ENCODE measurements at places on chromosomes 12 and 14.

DNA sequence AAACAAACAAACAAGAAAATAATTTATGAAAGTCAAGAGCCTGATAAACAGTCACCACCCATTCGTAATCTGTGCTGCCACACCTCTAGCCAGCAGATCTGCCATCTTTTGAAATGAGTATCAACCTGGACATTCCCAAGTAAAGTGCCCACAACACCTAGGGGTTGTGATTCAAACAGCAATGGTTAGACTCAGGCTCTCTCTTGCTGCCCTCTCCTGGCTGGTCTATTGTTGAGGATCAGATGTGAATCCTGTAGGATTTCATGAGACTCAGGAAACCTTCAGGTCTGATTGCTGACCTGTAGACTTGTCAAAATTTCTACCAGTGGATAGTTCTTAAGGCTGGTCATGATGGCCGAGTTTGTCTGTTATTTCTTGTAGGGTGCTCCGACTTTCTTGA lies 26.8 kb downstream of the DGLUCY start:
- no peak for DNase-seq

DNA sequence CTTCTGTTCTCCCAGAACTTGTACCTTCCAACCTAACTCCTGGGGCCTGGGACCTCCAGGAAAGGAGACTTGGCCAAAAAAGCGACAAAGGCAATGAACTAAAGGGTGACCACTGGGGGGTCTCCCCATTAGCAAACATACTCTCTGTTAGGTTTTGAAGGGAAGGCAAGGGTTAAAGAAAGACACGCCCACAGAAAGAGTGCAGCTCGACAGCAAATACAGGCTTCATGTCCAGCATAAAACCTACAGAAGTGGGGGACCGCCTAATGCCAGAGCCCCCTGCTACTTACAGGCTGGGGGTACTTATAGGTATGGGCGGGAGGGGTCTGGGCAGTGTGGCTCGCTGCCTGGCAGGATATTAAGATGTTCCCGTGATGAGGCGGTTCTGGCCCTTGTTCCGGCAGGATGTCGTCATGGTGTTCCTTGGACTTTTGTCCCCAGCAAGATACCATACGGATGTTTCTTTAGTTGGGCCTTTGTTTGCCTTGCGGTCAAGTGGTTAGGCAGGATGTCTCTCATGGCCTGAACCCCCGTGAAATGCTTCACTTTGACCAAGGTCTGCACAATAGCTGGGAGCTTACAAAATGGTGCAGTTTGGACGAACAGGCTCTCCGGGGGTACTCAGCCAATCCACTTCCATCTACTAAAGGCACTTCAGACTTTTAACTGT lies 53.4 kb downstream of the PRMT8 start:
- DNase-seq, result no peak

DNA sequence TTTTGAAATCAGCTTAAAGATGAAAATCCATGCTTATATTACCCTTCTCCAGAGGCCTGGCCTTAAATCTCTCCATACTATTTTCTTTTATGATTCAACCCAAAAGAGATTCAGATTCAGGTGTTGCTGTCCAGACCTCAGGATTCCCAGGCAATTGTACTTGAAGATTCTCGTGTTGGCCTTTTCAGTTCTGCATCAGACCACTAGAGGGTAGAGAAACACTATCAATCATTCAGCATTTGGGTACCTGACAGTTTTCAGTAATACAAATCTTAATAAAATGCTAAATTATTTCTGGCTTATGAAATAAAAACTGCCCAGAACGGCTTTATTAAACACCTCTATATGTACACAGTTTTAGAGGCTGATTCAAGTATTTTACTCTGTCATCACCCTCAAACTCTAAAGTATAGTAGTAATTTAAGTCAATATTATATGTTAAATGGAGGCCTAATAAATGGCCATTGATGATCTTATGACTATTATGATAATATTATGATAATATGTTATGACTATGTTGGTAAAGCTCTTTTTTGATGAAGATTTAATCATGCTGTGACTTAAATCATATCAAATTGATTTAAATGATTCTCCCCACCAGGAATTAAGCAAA lies 301.1 kb downstream of the DUSP6 start:
- no peak for DNase-seq

GRCh38 chr12:89067421-89068187 lies 284.7 kb downstream of the DUSP6 start:
- no peak for DNase-seq

GRCh38 chr12:95731519-95731958 lies 59.0 kb downstream of the NTN4 start:
- DNase-seq, result no peak

DNA sequence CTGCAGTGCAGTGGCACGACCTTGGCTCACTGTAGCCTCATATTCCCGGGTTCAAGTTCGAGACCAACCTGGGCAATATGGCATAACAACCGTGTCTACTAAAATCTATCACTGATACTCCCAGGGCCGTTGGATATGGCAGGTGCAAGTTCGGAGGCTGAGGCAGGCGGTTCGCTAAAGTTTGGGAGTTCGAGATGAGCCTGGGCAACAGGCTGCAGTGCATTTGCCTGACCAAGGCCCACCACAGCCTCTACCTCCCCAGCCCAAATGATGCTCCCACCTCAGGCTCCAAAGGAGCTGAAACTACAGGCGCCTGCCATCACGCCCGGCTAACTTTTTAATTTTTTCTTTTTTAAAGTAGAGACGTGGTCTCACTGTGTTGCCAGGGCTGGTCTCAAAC lies 177.1 kb upstream of the ALG10B start:
- DNase-seq, result no peak

- DNase-seq, result no peak
Measured at GRCh38 chr12:57983858-57984505, 42.6 kb downstream of the ATP23 start.

DNA sequence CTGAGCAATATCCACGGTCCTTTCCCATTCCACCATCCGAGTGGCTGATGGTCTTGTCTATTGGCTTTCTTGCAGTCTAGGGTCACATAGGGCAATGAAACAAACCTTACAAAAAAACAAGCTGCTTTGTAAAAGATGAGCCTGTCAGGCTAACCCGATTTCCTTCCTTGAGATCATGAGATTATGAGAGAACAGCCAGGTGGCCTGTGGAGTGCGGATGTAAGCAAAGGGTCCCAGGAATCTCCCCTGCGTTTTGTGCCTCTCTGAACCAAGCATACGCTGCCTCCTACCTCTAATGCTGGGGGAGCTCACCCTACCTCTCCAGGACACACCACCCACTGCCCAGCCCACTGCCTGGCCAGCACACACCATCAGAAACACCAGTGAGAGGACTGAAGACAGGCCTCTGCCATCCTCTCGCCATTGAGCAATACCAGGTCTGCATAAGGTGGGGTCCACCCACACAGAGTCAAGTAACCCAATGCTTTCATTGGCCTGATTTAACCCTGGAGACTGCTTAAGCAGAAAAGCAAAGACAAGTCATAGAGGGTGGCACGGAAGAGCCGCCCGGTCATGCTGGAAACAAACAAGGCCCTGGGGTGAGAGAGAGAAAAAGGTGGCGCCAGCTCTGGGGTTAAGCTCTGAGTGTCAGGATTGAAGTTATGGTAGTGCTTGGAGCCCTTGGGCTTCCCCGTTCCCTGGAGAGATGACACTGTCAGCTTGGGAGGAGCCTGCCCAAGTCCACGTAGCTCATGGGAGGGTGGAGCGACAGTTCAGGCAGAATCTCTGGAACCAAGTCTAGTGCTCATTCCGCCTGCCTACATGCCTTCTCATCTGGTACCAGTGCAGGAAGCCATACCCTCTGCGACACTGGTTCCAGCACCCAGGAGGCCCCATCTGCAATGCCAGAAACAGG lies 46.6 kb downstream of the CALM1 start:
- no peak for DNase-seq

DNA sequence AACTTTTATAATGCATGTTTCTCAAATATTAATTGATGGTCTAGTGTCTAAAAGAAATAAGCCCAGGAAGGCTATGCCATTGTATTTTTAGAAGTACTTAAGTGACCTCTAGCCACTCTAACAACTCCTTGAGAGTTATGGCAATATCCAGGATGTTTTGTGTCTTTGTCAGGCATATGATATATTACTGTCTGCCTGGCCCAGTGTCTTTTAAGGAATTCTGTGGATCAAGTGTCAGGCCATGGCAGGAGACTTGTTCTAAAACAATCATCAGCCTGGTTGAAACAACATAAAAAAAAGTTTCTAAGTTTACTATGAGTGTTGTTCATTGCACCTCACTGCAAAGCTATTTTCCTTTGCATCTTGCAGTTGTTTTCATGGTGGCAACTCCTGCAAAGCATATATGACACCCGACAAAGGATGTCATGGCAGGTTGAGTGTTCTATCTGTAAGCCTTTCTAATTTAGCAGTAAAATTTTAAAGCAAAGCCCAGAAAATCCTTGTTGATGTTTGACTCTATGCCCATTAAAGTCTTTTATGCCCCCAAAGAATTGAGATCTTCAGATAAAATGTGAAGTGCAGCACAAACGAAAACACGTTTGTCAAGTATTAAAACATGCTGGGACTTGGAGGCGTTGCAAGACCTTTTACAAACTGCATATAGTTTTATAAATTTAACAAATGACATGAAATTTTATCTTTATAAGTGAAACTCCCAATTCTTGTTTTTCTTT lies 89.5 kb upstream of the SLC38A2 start:
- no peak for DNase-seq

- DNase-seq, result no peak
Measured at GRCh38 chr12:13496111-13496510, 299.6 kb downstream of the EMP1 start.

DNA sequence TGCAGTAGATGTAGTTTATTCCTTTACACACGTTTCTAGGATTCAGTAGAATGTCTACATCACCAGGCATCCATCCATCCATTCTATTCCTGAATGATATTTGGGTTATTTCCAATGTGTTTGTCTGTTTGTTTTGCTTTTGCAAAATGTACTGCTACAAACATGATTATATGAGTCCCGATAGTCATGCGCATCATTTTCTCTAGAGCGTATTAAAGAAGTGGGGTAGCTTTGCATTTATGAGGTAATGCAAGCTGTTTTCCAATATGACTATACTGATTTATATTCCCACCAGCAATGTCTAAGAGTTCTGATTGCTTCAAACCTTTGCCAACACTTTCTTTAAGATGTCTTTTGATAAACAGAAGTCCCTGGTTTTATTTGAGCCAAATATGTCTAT lies 253.2 kb downstream of the NOVA1 start:
- no peak for DNase-seq

DNA sequence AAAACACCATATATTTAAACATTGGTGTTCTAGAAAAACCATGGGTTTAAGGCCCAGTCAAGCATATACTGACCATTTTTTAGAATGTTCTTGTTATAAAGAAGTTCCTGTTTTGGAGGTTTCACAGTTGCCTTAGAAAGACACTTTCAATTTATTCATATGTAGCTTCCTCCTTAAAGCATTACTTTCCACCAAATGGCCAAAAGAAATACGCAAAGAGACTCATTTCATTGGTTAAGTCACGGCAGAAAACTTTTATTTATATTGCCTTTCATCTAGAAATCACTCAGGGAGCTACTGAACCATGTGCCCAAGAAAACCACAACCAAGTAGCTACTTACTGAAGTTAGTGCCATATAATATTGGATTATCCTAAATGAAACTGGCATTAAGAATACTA lies 40.0 kb downstream of the MYBPC1 start:
- no peak for DNase-seq

DNA sequence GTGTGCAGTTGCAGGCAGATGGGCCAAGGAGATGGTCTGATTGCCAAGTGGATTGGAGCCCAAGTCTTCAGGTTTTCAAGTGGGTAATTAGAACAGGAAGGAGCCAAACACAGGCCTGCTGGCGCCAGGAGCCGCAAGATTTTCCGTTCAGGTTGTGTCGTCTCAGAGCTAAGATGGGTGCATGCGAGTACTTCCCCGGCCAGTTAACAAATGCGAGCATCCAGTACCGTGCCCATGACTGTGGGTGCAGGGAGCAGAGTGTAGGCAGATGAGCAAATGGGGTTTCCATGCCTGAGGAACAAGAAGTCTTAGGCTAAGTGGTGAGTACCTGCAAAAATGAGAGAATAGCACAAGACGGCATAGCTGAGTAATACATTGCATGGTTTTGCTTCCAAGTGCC lies 90.5 kb downstream of the CHST11 start:
- DNase-seq, result no peak

DNA sequence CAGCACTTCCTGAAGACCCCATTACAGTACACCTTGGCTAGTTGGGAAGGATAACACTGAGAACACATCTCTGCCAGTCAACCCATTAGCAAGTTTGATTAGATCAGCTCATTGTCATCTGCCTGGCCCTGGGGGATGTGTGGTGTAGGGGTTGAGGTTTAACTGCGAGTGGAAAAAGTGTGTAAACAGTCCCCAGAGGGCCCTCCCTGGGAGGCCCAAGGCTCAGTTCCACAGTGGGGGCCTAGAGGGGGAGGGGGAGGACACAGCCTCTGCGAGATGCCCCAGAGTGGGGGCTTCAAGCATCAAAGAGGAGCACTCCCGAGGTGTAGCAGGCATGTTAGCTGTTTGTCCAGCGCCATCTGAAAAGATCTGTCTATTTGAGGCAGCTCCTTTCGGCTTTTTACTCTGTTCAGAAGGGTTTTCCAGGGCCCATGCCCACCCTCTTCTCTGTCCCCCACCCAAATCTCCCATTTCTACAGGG lies 344 bp downstream of the LPAR5 start:
- no peak for DNase-seq

DNA sequence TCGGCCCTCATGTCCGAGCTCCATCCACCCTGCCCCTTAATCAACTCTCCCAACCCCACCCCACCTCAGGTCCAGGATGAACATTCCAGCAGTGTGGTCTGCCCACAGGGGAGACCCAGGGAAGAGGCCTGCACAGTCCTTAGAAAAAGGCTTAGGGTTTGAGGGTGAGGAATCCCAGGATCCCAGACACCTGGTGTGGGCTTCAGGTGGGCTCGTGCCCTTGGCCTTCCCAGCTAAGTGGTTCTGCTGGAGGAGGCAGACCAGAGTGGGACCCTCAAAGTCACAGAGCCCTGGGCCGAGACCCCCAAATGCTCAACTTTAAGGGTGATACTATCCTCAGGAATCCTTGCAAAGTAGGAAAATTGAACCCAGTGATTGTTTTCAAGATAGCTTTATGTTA lies 25.4 kb upstream of the PPP2R5C start:
- DNase-seq, result no peak

GRCh38 chr12:75086091-75087038 lies 123.3 kb downstream of the KCNC2 start:
- DNase-seq, result no peak

GRCh38 chr14:105059035-105059924 lies 6.0 kb downstream of the GPR132 start:
- DNase-seq, result no peak

DNA sequence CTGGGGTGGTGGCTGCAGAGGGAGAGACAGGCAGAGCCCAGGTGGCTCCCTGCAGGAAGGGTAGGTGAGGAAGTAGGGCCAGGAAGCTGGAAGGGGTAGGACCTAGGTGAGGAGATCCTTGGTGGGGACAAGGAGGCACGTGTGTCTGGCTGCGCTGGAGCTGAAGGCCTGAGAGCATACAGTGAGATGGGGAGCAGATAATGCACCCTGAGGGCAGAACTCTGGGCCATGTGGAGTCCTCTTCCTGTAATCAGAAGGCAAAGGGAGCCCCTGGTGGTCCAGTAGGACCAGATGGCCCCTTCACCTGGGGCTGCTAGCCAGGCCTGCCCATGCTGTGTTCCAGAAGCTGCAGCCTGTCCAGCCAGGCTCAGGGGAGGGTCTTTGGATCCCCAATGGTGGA lies 15.3 kb upstream of the KRT80 start:
- DNase-seq, result no peak
